RPMI7951 (cell line): ENCODE measurements at places on chromosomes 3 and 15. TPM values are rescaled to one million over a fixed set of nuclear protein-coding genes. Genes with fewer than 3 reads are reported as not detected.
A peak's percentile ranks its signal among the peaks of the same experiment; 100 is the strongest.

DNA sequence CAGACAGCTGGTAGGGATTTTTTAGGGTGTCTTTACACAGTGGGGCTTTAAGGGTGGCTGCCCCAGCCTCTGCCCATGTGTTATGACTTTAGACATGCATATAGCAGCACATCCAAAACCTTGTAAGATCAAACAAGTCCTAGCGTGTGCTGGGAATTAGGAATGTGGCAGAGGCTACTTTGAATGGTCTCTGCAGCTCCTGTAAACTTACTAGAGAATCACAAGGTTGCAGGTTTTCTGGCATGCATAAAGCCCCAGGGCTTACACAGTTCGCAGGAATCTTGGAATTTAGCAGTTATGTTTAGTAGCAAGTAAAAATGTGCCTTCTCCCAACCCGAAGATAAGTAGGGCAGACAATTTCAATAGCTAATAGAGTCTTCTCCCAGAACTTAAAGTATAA lies 46.9 kb upstream of the COL6A6 start:
- DNase-seq = no peak

- peak; percentile 58 for DNase-seq
Measured at GRCh38 chr15:43274136-43274535, 7.4 kb upstream of the TGM5 start.

DNA sequence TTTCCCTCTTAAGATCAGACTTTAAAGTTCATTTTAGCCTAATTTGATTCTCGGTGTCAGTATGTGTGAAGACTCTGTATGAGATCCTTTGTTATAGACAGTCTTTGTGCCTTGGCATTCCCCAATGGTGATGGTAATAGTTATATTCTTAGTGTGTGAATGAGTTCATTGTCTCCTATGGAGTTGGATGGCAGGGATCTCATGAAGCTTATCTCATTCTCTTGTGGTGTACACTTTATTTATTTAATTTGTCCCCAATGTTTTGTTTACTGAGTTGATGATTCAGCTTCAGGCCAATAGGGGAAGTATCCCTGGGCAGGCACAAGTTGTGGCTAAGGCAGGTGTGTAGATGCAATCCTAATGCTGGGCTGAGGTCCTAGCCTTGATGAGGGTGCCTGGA lies 222.0 kb upstream of the DPPA4 start:
- DNase-seq = no peak

- no peak for DNase-seq
Measured at GRCh38 chr15:57580428-57580827, 11.3 kb upstream of the MYZAP start.

DNA sequence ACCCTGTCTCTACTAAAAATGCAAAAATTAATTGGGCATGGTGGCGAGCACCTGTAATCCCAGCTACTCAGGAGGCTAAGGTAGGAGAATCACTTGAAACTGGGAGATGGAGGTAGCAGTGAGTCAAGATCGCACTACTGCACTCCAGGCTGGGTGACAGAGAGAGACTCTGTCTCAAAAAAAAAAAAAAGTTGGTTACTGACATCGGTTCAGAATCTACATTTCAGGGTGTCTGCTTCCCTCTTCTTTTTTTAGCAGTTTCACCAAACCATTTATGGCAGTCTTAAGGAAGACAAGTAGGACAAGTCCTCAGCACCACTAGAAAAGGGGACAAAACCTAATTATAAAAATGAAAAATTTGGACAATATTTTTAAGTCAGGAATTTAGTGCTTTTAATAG lies 3.3 kb upstream of the USP4 start:
- no peak for DNase-seq

ISL2 gene
- total RNA-seq = 1.8 and 3.4 TPM in 2 replicates

TMEM40 gene
- total RNA-seq = not detected in 2 replicates
